ENCODE measurements at places on chromosomes 16 and 17.
A peak's percentile ranks its signal among the peaks of the same experiment; 100 is the strongest.

DNA sequence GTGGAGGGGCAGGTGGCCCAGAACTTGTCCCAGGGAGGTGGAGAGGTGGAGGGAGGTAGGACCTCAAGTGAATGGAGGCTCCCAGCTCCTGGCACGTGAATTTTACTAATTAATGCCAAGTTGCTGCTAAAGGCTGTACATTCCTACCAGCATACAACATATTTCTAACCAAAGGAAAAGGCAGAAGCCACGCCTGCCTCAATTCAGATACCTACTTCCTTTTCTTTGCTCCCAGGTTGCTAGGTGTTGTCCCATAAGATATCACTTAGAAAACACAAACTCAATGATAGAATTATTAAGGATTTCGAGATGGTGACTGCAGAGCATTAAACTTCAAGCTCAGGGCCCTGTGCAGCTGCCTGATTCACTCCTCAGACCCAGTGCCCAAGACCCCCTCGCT is 20.5 kb upstream of the SMPD3 start:
- DNase-seq, result no peak

DNA sequence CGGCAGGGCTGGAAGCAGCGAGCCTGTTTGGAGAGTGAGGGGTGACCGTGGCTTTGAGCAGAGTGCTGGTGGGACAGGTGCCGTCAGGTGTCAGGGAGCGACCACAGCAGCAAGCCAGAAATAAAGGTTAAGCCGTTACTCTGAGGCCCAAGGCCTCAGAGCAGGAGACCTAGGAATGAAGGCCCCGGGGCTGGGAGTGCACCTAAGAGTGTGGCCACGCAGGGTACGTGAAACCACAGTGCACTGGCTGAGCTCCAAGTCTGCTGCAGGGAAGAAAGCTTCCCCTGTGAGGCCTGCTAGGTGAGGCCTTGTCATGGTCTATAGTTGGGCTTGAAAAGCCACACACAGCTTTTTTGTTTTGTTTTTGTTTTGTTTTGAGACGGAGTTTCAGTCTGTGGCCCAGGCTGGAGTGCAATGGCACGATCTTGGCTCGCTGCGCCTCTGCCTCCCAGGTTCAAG is 8.7 kb downstream of the CLUAP1 start:
- DNase-seq, result peak; percentile 81

DNA sequence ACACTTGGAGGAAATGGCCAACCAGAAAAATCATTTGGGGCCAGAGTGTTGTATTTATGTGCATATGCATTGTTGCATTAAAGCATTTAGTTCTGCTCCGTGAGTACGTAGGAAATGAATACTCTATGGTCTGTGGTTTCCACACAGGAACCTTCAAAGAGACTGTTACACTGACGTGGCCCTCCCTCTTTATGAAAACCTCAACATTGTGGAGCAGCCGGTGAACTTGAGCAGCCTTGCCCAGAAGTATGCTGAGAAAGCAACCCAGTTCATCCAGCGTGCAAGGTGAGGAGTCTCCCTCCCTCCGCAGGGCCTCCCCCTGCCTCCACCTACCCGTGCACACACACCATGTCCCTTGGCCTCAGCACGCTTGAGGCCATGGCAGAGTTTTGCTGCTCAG is 65.2 kb downstream of the ARSG start:
- peak; percentile 70 for DNase-seq

DNA sequence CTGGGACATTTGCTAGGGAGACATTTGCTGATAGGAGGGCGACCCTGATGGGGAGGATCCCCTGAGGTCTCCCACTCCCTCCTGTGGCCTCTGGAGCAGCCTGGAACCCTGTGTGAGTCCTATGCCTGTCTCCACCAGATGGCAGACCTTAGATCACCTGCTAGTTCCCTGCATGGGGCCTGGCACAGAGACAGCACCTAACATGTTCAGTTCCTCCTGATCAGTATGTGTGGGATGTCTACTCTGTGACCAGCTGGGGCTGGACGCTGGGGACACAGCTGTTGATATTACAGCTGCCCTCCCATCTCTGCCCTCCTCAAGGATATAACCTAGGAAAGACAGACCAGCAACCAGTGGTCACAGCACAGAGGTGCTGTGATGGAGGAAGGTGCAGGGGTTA is 1.1 kb upstream of the ADCY7 start:
- no peak for DNase-seq

DNA sequence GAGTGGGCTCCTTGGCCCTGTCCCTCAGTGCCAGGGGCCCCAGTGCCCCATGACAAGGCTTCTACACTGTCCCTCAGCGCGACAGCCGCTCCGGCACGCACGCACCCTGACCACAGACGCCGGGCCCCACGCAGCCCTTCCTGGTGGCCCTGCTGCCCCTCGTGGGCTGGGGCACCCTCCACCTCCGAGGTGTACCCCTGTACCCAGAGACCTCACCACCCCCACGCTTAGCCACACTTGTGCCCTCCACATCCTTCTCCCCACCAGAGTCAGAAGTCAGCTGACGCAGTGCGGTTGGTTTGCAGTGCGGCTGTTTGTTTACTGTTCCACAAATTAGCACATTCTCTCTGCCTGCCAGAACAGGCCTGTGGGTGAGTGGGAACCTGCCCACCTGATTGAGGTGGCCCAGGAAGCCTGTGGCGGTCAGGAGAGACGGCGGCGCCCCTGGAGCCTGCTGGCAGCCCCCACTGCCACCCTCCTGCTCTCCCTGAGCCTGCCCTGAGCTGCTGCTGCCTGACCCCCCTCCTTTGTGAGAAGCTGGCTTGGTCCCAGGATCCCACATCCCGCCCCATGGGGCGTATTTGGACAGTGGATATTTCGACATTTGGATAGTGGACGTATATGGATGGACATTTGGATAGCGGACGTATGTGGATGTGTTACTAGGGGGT is 38.0 kb upstream of the CDH15 start:
- DNase-seq, result no peak

DNA sequence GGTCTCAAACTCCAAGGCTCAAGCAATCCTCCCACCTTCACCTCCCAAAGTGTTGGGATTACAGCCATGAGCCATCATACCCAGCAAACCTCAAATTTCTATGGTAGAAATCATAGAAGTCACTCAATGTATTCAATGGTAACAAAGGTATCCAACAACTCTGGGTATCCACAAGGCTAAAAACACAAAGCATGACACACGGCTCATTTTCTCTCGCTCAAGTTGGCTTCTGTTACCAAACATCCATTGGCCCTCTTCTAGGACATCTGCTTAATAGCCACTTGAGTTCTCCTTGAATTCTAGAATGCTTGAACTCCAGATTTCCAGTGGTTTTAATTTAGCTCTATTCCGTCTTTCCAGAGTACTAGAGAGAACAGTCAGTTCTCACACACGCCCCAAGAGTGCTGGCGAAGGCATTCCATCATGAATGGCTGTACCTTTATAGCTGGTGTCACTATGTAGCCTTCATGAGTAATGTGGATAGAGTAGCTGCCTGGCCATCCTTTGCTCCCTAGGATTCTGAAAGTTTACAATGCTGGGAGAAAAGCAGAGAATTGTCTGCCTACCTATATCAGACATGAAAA is 42.6 kb downstream of the SPAG9 start:
- no peak for DNase-seq

- no peak for DNase-seq
Measured at GRCh38 chr16:57993897-57994296, 6.6 kb downstream of the ZNF319 start.

DNA sequence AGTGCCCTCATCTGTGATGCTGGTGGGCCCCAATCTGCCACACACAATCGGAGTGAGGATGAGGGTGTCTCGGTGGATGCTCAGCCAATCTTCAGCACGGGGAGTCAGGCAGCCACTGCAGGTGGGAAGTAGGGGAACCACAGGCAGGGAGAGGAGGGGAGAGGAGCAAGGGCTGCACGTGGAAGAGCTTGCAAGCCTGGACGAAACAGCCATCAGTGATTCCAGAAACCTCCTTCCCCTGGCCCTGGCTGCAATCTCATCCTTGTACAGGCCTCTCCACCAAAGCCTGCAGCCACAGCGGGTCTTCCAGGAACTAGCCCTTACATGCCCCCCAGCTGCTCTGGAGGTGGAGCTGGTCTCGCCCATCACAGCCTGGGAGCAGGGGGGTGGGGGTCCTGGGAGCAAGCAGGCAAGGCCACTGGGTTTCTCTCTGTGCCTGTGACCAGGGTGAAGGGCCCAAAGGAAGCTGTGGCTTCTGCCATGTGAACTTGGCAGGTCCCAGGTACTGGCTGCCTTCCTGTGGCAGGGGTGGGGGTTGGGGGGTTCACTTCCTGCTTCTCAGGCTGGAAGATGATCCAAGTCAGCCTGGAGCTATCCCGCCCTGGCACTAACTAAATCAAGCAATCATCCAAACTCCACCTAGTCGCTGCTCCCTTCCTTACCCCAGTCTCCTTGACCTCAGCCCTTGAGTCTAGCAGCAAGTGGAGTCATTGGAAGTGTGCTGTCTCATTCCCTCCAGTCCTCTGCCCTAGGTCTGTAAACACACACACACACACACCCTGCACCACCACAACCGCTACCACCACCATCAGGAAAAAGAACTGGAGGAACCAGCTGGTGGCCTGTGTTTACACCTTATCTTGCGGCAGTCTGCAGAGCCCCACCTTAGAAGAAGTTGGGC is 29.4 kb upstream of the MLKL start:
- DNase-seq, result no peak

GRCh38 chr17:76498876-76499251 is 2.4 kb downstream of the RHBDF2 start:
- DNase-seq, result no peak

- no peak for DNase-seq
Measured at GRCh38 chr16:28258567-28258966, 33.8 kb upstream of the SBK1 start.

GRCh38 chr17:45688820-45689219 is 95.3 kb upstream of the CRHR1 start:
- DNase-seq, result no peak

GRCh38 chr16:55542459-55543082 is 23.9 kb upstream of the CAPNS2 start:
- no peak for DNase-seq

DNA sequence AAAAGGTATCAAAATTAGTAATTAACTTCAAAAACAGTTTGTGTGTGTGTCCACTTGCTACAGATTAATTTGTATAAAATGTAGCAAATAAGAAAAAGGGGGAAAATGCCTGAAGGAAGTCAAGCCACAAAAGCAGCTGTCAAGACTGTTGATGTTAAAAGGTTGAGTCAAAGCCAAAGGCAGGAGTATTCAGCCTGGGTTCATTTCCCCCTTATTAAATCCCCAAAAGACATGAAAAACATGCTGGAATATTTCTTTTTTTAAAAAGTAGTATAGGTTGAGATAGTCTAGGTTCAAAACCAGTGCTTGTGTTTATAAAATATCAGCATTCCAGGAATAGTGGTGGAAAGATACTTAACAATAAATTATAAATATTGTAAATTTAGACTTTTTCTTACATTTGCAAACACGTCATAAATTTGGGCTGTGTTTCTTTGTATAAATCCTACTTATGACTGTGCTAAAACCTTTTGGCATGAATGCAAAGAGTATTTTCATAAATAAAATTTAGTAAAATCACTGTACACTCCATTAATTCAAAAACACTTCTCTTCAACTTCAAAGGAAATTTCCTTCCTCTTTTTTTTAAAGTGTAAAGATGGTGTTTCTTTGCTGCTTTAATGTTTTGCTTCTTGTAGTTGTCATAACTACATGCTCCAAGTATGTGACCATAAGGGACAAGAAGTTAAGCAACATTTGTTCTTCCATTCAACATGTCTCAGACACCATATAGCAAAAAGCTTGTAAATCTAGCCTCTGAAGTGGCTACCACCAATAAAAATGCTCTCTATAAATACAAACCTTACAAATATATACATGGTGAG is 72.0 kb downstream of the SKAP1 start:
- DNase-seq, result no peak

DNA sequence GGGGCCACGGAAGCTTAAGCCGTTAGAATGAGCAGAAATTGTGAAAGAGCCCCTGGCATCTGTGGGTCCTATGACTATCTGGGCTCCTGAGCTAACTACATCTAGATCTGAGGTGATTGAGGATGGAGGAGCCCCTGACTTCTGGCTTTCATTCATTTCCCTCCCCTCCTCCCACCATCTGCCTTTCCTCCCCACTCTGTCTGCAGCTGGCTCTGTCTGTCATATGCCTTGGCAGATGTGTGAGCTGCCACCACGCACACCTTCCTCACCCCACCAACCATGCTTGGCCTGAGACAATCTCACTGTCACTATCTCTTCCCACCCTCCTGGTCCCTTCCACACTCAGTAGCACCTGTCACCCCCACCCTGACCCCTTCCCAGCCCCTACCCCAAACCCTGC is 5.1 kb downstream of the CD300E start:
- no peak for DNase-seq

GRCh38 chr17:81218459-81218858 is 4.3 kb downstream of the CEP131 start:
- no peak for DNase-seq

DNA sequence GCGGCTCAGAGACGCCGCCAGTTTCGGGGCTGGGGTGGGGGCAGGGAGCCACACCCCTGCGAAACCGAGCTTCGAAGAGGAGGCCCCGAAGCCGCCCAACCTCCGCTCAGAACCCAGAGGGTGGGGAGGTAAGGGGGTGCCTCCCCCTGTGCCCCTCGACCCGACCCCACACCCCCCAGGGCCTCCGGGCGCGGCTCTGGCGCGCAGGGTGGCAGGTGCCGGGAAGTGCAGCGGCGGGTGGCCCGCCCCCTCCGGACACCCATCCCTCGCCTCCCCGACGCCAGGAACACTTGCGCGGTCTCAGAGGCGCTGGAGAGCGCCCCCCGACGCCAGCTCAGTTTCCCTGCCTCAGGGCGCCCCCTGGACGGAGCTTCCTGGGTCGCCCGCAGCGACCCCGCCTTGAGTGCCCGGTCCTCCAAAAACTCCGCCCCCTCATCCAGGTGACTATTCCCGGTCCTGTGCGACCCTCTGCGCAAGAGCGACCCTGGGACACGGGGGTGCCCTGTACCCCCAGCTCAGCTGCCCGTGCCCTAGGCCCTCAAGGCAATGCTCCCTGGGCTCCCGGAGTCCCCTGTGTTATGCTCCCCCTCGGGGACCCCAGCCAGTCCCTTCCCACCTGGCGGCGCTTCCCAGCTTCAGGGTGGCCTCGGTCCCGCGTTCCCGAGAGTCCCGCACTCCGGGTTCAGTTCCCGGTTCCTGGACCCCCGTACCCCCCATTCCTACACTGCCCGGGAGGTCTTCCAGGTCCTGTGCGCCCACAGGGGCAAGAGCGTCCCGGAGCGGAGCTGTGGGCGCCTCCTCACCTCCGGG is 562 bp downstream of the PPL start:
- peak; percentile 17 for DNase-seq

DNA sequence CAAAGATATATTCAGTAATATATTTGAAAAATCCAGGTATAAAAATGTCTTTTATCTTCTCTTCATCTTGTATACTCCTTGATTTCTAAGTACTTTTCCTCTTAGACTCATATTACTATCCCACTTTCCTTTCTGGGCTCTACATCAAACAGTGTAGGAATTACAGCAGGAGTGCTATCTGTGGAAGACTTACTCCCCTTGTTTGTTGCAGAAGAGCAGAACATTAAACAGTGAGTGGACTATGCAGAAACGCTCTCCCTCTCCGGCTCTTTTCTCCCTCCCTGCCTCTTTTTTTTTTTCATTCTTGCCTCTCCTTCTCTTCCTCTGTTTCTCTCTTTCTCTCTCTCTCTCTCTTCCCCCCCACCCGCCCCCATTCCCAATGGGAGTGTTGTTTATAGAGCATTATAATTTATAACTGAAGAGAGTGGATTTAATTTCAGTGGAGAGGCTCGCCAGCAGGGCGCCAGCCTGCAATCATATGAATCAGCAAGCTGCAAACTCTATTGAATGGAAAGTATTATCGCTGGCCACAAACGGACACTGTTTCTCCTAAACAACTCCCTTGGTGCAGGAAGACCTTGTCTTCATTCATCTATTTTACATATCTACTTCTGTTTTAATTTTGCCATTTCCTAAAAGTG is 242.3 kb upstream of the TBX2 start:
- no peak for DNase-seq
